Spleen (tissue), 13 donors: ENCODE measurements at places on chromosomes 2 and 18. TPM values are rescaled to one million over a fixed set of nuclear protein-coding genes. Genes with fewer than 3 reads are reported as not detected.

- peak; percentile 42 for DNase-seq
These were observed 242.0 kb downstream of the GBX2 start for GRCh38 chr2:235926229-235926628.

DNA sequence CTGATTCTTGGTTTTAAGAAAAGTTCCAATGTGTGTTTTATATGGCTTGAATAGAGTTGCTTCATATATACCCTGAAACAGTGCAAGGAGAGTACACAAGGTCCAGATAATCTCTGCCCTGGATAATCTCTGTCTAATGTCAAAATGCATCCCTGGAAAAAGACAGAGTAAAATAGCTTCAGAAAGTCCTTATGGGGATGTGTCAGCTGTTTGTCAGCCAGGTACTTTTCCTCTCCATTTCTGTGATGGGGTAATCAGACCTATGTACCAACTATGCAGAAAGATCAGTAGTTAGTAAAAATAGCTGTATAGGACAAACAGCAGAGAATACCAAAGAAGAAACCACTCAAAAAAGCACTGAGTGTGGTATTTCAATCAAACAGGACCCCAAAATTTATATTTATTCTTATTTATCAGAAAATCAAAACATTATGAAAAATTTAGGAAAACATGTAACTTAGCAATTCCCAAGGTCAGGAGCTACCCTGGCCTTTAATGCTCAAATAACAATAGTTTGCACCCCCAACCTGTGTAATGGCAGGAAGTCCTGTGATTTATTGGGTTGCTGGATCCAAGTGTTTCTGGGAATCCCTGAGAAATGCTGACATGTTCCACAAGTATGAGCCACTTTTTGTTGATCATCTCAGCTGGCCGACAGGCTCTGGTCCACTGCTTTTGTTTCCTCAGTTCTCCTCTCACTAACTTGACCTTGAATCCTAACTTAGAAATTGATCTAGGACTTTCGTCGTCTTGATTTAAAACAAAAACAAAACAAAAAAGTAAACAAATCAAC is 69.6 kb downstream of the MDH1 start:
- DNase-seq, result no peak

DNA sequence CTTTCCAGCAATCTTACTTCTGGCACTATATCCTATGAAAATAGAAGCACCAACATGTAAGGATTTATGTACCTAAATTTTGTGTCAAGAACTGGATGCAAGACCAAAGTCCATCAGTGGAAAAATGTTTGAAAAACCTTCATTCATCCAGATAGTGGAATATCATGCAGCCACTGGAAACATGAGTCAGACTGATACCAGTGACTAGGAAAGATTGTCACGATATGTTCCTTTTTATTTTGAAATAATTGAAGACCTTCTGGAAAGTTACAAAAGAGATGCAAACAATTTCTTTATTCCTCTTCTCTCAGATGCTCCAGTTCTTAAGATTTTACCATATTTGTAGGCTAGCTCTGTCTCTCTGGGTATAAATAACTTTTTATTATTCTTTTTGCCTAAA is 40.5 kb upstream of the IL1R2 start:
- no peak for DNase-seq

The AQP12B gene
- not detected for total RNA-seq

The ZNF385B gene
- total RNA-seq, result not detected
